ENCODE measurements at places on chromosomes 6 and 20.

DNA sequence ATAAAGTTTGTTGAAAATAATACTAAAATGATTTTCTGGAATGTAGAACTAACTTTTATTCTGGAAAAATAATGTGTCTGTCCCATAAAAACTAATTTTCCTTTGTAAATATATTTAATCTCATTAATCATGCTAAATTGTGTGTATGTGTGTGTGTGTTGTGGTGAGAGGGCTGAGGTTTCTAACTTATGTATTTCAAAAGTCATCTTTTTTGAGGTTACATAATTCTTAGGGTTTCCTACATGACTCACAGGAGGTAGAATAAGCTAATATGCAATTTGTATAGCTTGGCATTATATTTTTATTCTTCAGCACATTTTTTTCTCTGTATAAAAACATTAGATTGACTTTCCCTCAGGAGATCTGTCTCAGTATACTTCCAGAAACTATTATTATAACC lies 64.1 kb upstream of the CLVS2 start:
- DNase-seq, result no peak

DNA sequence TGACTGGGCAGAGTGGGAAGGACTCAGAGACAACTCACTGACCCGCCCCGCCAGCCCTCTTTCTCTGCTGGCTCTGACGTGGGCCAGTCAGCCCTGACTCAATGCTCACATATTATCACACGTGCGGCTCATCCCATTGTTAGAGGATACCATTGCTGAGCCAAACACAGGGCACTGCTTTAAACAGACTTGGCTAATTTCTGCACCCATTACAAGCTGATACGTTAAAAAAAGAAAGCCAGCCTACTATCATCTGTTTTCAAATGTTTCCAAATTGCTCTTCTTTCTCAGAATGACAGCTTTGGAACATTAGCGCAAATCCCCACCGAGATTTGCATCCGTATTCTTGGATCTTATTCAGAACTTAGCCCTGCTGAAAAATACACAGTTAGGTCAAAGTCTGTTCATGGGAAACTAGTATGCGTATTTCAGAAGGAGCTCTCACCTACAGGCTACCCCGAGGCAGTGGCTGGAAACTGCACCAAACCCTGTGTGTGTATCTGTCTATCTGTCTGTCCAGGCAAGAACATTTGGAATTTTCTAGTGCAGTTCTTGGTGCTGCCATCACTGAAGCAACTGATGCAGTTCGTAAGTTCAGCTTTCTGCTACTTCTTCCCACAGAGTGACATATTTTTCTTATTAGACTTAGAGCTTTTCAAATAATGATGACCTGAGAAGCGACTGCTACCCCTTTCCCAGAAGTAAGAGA lies 32.8 kb downstream of the RAMACL start:
- no peak for DNase-seq

DNA sequence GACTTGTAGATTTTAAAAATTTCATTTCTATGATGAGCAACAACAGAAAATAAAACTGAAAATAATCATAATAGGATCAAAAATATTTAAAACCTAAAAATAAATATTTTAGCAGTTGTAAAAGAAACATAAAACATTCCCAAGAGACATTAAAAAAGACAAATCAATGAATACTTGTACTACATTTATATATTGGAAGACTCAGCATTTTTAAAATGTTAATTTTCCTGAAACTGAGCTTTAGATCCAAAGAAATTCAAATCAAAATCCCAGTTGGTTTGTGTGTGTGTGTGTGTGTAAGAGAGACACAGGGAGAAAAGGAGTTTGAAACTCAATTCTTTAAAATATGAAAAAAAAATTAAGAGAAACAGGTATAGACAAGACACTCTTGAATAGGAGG lies 38.7 kb upstream of the DSE start:
- DNase-seq, result no peak

GRCh38 chr6:113598786-113599185 lies 258.4 kb upstream of the MARCKS start:
- no peak for DNase-seq

DNA sequence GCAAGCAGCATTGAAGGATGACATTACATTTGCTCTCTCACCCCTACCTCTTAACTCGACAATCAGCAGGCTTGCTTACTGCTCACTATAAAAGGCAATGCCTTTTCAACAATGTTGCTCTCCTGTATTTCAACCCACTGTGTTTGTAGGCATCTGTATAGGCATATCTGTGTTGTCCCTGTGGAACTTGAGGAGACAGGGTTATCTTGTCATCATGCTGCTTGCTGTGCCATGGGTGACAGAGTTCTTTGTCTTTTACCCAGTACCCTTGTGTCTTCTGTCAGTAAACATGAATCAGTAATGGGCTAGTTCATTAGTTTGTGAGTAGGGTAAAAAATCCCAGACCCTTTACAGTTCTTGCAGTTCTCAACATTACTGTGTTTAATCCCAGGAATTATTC lies 25.2 kb downstream of the PHF3 start:
- DNase-seq, result no peak

DNA sequence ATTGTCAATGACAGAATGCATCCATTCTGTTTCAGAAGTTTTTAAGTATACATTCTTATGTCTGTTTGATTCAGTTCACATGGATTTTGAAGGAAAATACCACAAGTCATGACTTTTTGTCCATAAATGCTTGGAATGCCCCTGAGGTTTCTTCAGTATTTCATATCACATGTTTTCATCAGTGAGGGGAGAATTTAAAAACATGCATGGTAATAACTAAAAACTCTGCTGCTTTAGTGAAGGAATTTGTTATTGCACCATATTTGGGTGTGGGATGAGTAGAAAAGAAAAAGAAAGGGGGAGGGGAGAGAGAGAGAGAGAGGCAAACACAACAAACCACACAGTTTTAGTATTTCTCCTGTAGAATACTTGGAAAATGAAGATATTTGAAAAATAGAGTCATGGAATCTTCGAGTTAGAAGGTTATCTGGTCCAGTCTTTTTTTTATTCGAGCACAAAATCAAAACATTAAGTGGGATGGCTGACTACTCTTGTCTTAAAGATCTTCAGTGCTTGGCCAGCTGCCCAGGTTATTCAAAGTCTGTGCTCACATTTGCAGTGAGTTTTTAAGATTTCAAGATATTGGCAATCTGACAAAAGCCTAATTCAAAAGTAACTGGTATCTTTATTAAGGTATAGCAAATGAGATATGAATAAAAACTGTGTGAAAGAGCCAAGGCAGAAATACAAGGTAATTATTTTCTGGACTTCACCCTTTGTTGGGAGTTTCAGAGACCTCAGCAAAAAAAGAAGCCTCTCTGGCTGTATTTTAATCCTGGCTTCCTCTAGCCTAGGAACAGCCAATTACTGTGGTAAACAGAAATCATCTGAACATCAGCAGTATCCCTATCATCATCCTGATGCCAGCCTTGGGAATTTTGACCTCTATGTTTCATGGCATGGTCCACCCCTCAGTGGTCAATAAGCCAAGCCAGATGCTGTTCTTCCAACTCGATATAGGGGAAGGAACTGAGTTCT lies 687.9 kb upstream of the CITED2 start:
- DNase-seq, result no peak

DNA sequence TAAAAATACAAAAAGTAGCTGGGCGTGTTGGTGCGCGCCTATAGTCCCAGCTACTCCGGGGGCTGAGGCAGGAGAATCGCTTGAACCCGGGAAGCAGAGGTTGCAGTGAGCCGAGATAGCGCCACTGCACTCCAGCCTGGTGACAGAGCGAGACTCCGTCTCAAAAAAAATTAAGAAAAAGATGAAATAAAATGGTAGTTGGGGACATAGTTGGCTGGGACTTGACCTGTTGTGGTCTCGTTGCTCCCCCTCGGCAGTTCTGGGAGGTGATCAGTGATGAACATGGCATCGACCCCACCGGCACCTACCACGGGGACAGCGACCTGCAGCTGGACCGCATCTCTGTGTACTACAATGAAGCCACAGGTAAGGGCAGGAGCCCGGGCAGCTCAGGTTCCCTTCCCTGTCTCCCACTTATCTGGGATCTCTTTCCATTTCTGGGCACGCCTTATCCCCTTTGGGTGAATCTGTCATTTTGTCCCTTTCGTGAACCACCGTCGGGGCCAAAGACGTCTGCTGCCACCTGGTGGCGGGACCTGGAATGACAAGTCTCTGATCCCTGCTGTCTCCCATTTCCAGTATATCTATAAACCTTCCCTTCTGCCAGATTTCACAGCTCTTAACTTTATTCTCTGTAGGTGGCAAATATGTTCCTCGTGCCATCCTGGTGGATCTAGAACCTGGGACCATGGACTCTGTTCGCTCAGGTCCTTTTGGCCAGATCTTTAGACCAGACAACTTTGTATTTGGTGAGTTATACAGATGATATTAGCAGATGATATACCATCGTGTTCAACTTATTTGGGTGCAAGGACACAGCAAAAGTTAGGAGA lies 2.3 kb downstream of the TUBB start:
- DNase-seq, result peak; percentile 51

- no peak for DNase-seq
Measured at GRCh38 chr6:41443616-41444525, 102.3 kb upstream of the FOXP4 start.

DNA sequence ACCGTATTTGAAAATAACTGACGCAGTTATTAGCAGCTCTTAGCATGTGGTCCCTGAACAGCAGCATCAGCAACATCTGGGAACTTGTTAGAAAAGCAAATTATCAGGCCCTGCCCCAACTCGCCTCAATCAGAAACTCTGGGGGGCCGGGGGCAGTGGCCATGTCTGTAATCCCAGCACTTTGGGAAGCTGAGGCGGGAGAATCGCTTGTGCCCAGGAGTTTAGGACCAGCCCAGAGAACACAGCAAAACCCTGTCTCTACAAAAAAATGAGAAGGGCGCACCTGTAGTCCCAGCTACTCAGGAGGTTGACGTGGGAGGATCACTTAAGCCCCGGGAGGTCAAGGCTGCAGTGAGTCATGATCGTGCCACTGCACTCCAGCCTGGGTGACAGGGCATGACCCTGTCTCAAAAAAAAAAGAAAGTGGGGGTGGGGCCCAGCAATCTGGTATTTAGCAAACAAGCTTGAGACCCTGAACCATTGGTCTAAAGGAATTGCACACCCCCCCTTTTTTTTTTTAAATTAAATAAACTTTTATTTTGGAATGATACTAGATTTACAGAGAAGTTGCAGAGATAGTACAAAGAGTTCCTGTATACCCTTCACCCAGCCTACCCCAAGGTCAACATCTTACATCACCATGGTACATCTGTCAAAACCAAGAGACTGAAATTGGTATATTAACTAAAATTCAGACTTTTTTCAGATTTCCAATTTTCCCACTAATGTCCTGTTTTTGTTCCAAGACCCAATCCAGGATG lies 6.7 kb downstream of the SRXN1 start:
- no peak for DNase-seq

DNA sequence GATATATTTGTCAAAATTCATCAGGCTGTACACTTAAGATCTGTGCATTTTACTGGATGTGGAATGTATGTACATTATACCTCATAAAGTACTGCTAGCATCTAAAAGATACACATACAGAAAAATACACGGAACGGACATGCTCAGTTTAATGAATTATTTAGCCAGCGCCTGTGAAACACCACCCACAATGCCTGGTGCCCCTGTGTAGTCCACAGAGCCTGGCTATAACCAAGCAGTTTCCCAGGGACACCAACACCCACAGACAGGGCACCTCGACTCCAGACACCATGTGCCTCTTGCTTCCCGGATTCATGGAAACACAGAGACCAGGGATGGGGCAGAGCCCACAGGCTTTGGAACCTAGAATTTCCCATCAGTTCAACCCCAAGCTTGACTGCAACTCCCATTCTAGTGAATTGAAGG lies 17.4 kb upstream of the ARMC12 start:
- no peak for DNase-seq

- DNase-seq, result no peak
Measured at GRCh38 chr6:142631517-142632385, 313.2 kb downstream of the HIVEP2 start.

DNA sequence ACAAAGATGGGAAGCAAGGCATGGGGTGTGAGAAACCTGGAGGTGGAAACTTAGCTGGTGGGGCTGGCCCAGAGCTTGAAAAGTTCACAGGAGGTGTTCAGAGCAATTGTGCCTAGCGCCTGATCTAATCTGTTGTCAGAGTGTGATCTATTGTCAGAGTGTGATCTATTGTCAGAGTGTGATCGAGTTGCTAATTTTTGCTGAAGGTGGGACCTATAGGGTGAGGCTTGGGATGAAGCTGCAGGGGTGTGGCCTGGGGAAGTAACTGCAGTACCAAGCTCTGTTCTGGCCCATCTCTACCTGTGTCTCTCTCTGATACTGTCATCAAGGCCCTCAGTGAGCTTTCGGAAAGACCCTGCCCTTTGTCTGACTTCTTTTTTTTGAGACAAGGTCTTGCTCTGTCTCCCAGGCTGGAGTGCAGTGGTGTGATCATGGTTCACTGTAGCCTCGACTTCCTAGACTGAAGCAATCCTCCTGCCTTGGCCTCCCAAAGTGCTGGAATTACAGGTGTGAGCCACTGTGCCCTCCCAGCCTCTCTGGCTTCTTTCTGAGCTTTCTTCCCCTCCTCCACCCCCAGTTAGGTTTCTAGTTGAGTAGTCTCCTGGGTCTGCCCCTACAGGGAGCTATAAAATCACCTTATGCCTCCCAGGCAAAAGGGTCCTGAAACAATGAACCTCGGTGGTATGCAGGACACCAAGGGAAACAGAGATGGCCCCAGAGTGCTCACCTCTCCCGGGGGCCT lies 150.8 kb upstream of the RNF24 start:
- DNase-seq, result no peak

GRCh38 chr6:14660806-14661579 lies 543.4 kb downstream of the CD83 start:
- no peak for DNase-seq

DNA sequence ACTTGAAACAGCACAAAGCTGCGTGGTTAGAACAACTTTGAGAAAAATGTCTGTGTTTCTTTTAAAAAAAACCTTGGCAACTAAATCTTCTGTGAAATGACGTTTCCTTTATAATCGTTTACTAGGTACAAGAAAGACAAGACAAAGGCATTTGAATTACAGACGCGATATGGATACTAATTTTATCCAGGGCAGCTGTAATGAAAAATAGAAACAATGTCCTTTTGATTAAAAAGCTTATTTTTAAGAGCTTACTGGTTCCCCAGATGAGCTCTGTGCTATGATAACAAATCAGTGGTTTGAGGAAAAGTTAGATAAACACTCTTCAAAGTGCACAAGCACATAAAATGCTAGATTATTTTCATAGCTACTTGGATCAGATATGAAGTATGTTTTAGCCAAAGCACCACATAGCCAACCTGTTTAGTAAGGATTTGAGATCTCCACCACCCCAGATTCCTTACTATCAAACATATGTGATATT lies 1.6 kb upstream of the SYNCRIP start:
- DNase-seq, result no peak

GRCh38 chr20:62039738-62040137 lies 25.9 kb downstream of the TAF4 start:
- DNase-seq, result no peak
